ENCODE measurements at places on chromosomes 1 and 21.

DNA sequence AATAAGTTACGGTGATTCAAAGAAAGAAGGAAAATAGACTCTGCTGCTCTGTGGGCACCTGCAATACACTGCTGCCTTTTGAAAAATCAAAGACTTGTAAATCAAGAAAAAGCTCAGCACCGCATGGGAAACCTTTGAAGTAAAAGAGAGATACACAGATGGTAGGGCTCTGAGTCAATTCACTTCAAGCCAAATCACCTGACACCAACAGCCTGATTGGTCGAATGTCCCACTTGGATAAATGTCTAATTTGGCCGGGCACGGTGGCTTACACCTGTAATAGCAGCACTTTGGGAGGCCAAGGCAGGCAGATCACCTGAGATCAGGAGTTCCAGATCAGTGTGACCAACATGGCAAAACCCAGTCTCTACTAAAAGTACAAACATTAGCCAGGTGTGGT is 19.2 kb upstream of the RCAN3 start:
- DNase-seq: no peak

DNA sequence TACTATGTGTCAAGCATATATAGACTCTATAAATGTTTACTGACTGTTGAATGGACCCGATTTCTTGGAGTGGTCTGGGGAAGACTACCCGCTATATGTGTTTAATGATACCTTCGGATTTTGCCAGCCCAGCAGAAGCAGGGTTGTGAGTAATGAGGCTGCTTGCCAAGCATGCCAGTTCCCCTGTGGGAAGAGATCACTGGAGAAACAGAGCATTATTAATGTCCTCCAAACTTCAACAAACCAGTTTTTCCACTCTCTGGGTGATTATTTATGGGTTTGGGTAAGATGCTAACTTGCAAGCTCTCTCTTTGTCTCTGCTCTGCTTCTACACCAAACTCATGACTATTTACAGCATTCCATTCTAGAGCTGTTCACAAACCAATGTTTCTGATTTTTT is 25.1 kb upstream of the PHGDH start:
- DNase-seq: no peak

- DNase-seq: no peak
Observed at GRCh38 chr1:203040513-203041275, 14.4 kb downstream of the PPFIA4 start.

DNA sequence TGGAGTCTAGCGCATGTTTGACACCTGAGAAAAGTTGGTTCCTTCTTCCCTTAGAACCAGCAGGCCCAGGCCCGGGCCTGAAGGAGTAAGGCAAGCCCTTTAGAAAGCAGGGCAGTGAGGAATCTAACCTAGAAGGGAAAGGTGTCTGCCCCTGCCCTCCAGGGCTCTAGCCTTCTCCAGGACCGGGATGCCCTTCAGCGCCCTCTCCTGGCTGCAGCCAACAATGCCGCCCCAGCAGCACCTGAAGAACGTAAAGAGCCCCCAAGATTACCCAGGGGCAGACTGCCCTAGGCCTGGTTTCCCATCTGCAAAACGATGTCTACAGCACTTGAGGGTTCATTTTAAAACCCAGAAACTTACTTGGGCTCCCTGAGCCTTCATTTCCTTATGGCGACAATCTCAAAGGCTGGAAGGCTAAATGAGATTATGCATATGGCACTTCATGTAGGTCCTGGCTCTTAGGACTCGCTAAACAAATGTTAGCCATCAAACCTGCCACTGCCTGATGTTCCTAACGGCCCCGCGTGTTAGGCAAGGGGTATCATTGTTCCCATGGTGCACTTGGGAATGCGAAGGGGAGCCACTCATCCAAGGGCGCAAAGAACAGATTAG is 106.7 kb upstream of the KLHDC7A start:
- peak; percentile 75 for DNase-seq

DNA sequence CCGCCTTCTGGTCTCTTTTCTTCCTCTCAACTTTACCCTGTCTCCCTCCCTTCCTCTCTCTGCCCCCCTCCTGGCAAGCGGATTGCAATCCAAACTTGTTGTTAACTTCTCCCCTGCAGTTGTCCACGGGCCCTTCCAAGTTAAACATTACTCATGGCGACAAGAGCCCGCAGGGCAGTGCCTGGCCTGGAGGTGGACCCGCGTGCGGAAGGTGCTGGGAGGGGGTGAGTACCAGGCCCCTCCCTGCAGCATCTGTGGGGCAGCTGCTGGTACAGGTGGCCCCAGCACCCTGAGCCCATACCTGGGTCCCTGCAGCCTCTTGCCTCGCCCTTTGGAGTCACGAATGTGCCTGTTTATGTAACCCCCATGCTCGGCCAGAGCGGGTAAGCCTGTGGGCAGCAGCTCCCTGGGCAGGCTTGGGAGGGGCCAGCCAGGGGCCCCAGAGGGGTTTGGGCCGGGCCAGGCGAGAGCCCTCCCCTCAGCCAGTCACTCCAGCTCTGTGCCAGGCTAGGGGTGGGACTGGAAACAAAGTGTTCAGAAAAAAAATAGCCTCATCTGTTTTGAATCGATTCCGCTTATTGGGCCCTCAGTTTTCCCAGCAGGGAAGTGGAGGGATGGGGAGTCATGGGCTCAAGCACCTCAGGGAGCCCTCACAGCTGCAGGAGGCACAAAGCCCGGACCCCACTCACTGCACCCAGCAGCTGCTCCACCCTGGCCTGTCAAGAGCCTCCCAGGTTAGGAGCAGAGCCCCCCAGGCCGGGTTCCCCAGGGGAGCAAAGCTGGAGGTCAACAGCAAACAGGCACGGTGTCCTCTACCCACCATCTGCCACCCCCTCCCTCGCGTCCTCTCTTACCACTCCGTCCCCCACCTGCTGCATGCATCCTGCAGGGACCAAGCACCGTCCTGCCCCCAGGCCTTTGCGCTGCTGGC is 14.0 kb upstream of the FAAP20 start:
- no peak for DNase-seq

All from neural progenitor cell (in vitro differentiated cells).